ACHN (cell line): ENCODE measurements at places on chromosomes 16 and 17.
A peak's percentile ranks its signal among the peaks of the same experiment; 100 is the strongest.

GRCh38 chr16:27359051-27359450 lies 42.9 kb upstream of the IL21R start:
- DNase-seq = no peak

GRCh38 chr17:32520104-32520701 lies 33.4 kb downstream of the CDK5R1 start:
- DNase-seq = no peak

- DNase-seq = peak; percentile 24
These were observed 6.5 kb upstream of the KLHL36 start for GRCh38 chr16:84641643-84642358.

- peak; percentile 83 for DNase-seq
These were observed 20.0 kb downstream of the TRAF4 start for GRCh38 chr17:28763804-28764266.

- no peak for DNase-seq
These were observed 3.9 kb downstream of the GCGR start for GRCh38 chr17:81807839-81808238.

DNA sequence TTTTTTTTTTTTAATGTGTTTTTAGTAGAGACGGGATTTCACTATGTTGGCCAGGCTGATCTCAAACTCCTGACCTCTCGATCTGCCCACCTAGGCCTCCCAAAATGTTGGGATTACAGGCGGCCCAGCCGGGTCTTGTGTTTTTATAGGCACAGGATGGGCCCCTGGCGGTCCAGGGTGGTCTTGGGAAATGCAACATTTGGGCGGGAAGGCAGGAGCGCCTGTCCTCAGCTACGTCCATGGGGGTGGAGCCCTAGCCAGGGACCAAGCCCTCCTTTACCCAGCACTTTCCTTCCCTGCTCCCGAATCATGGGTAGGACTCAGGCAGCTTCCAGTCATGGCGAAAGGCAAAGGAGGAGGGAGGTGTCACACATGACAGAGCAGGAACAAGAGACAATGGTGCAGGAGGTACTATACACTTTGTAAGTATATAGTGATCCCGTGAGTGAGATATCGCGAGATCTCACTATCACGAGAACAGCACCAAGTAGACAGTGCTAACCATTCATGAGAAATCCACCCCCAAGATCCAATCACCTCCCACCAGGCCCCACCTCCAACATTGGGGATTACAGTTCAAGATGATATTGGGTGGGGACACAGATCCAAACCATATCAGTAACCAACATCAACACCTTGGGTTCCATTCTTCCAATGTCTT lies 226.7 kb upstream of the WSCD1 start:
- DNase-seq = no peak

DNA sequence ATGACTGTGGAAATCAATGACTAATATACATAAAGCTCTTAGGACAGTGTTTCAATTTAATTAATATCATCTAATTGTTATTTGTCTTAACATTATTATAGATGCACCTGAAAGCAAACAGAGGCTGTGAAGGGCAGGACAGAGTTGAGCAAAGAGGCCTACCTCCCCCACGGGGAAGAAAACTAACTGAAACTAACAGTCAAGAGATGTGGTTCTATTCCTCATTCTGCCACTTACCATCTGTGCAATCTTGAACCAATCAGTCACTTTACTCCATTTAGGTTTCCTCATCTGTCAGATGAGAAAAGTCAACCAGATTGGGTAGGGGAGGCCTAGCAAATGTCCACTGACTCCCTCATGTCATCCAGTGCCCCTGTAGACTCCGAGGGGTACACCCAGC lies 59.1 kb downstream of the C17orf67 start:
- DNase-seq = no peak

GRCh38 chr17:45792437-45792836 lies 8.3 kb downstream of the CRHR1 start:
- no peak for DNase-seq

DNA sequence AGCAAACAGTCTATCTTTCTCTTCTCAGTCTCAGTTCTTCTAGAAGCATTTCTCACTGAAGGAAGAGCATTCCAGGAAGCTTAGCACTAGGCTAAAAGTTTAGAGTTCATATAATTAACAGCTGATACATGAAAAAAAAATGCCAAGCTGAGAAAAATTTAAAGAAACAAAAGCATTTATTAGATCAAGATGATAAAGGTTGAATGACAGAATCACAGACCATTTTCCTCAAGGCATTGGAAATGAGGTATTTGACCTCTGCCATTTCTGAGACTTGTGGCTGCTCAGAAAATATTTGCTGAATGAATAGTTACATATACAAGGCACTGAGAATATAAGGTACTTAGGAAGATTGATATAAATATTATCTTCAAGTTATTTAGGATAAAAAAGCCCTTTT lies 901.6 kb upstream of the GOT2 start:
- no peak for DNase-seq

DNA sequence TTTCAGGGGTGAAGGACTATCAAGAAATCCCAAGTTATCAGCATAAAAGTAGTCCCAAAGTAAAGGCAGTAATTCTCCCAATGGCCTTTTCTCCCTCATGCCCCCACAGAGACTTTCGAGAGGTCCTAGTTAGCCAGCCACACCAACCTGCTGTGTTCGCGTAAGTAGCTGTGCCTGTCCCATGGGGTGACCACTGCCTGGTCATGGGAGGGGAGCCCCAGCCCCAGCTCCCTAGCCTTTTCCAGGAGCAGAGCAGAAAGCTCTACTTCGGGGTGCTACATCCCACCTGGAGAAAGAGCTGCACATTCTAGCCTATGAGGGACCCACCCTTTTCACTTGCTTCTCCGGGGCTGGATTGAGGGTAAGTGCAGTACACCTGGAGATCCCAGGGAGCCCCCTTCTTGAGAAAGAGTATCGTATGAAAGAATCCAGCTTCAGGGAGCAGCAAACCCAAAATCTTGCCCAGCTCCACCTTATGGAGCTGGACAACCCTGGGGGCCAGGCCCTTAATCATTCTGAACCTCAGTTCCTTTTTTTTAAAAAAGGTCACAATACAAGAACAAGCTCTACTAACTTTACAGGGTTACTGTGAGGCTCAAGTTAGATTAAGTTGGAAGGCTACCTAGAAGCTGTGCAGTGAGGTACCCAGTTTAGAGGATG lies 8.6 kb upstream of the SOST start:
- DNase-seq = no peak

DNA sequence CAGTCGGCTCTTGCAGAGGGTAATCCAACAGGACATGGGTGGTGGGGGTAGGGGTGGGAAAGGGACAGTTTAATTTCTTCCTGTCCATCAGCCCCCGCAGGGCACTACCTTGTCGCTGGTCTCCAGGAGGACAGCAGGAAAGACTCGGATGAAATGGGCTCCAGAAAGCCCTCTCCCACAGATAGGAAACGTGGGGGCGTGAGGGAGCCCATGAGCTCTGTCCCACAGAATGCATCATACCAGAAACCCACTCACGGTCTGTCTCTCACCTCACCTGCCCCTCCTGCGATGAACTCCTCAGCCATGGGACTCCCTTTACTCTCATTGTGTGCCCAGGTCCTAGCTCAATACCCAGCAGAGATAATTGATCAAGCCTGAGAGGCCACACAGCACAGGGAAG lies 240.1 kb downstream of the GSG1L start:
- no peak for DNase-seq

- DNase-seq = peak; percentile 64
These were observed 45.3 kb downstream of the BRD7 start for GRCh38 chr16:50323335-50324011.

DNA sequence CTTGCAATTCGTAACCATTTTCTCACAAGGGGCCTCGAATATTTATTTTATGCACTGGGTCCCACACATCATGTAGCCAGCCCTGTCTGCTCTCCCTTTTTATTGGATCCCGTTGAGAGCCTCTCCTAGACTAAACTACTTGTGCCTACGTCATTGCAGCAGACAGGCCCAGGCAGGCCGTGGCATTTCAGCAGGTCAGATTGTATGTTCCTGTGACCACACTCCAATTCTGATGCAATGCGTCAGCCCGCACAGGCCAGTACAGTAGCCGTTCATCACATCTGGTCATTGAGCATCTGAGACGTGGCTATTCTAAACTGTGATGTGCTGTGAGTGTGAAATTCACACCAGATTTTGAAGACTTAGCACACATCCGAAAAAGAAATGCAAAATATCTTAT lies 42.2 kb downstream of the ABAT start:
- no peak for DNase-seq
